Cardiac fibroblast (primary cell): ENCODE measurements at places on chromosomes 7 and 10.
A peak's percentile ranks its signal among the peaks of the same experiment; 100 is the strongest.

GRCh38 chr7:155191901-155192478 lies 105.7 kb upstream of the INSIG1 start:
- DNase-seq: no peak

DNA sequence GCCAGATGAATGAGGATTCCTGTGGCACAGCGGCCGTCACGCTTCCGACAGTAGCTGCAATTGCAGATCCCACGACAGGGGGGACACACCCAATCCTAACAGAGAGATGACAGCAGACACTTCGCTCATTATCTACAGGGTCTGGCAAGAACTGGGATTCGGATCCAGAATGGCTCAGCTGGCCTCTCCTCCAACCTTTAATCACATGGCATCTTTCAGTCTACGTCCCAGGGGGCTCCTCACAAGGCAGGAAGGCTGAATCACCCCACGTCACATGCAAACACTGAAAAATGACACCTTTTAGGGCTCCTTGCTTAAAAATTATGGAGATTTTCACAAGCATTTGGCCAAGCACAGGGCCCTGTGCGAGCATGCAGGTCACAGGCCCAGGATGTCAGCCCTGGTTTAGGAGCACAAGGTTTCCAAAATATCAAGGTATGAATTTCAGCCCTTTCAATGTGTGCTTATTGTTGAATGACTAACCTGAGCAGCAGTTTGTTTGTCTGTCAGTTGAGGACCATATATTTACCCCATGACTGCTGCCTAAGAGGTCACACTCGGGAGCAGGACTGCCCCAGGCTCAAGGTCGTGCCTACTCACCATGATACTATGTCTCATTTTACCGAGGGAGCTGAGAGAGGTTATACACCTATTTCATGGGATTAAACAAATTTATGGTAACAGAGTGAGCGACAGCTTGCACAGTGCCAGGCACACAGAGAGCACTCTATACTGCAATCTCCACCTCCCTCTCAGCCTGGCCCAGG lies 42.5 kb downstream of the CDCA7L start:
- DNase-seq: peak; percentile 65

DNA sequence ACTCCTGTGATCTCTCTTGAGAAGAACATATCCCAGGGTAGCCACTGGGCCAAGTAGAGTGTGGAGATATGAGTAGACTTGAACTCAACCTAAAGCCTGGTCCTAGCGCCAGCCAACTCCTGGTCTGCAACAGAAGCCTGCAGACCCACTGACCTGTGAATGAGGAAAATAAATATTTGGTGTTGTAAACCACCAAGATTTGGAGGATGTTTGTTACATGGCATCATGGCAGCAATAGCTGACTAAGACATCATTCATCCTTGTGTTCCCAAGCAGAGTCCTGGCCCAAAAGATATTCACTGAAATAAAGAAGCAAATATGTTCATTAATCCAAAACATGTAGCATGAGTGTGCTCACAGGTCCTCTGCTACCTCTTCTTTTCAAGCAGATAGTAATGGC lies 26.0 kb upstream of the CHST3 start:
- no peak for DNase-seq

GRCh38 chr7:157497744-157498651 lies 161.2 kb downstream of the DNAJB6 start:
- DNase-seq: no peak

- no peak for DNase-seq
These were observed 17.3 kb downstream of the CCDC3 start for GRCh38 chr10:12984165-12984747.

GRCh38 chr10:88508796-88509195 lies 74.3 kb downstream of the RNLS start:
- no peak for DNase-seq

DNA sequence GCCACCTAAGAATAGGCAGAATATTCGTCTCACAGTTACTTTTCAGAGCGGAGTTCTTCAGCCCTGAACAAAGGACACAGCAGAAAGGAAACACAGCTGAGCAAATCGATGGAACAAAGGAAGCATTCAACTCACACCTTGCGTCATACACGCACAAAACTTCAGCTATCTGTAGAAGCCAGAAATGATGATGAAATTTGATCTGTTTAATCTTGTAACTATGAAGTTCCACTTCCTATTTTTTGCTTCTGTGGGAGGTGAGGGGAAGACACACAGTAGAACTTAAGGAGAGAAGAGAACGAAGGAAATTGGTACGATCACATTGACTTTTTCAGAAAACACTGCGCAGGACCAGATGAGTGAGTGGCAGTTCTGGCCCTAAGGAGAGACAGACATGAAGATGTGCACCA lies 26.2 kb downstream of the FAM171A1 start:
- DNase-seq: peak; percentile 93

- DNase-seq: no peak
These were observed 107.2 kb upstream of the NPTX2 start for GRCh38 chr7:98509836-98510235.

GRCh38 chr10:72928798-72929197 lies 25.8 kb downstream of the PLA2G12B start:
- DNase-seq: no peak

GRCh38 chr10:124465003-124465776 lies 3.6 kb downstream of the LHPP start:
- no peak for DNase-seq
